Activated T-helper 1 cell treated with anti-CD3 and anti-CD28 coated beads, Interleukin-2, amount 50 U/mL, for 16 hours (primary cell): ENCODE measurements at places on chromosomes 2 and 18.

GRCh38 chr2:9360110-9360509 is 63.2 kb downstream of the ITGB1BP1 start:
- DNase-seq: no peak

GRCh38 chr2:3034396-3034795 is 343.2 kb downstream of the EIPR1 start:
- no peak for DNase-seq

DNA sequence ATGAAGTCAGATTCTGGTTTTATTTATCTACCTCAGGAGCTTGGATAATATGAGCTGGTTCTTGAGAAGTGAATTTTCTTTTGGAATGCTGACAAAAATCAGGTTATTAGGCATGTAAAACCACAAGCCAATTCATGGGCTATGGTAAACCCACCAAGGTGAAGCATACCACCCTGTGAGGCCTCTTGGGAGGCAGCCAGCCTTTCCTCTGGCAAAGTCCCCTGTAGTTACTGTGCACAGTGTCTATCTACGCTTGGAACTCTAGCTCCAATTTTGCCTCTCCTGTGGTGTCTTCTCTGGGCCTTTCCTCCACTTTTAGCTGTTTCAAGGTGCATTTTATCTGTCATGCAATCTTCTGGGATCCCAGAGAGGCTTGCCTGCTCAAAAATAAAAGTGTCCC is 242.7 kb upstream of the ZSWIM2 start:
- no peak for DNase-seq

DNA sequence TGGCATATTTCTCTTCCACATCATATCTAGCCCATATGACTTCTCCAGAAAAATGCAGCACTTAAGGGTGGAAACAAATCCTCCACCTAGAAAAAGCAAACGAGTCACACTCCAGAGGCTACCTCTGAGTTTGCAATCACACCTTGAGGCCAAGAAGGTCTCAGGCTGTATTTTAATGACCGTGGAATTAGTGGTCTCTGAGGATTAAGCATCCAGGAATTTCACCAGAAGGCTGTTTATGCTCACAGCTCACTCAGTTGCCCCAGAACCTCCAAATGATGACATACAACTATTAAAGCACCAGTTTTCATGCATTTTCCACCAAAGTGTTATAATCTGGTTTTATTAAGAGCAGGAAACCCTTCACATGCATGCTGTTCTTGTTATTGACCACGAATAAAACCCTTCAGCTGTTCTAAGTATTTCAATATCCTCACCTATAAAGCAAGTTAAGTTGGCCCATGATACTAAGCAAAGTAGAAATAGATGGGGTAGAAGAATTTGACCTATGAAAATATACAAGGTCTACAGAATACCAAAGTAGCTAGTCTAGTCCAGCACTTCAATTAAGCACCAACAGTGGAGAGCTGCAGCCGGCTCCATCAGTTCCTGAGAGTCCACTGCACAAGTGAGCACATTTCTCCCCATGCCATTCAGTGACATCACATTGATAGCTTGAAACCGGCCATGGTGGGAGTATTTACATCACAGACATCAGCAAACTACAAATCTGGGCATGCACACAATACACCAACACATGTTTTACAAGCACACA is 39.5 kb upstream of the SLC14A1 start:
- no peak for DNase-seq

GRCh38 chr2:86617738-86618137 is 5.9 kb downstream of the RNF103 start:
- DNase-seq: no peak

GRCh38 chr2:235024931-235025773 is 73.3 kb downstream of the SH3BP4 start:
- DNase-seq: no peak

DNA sequence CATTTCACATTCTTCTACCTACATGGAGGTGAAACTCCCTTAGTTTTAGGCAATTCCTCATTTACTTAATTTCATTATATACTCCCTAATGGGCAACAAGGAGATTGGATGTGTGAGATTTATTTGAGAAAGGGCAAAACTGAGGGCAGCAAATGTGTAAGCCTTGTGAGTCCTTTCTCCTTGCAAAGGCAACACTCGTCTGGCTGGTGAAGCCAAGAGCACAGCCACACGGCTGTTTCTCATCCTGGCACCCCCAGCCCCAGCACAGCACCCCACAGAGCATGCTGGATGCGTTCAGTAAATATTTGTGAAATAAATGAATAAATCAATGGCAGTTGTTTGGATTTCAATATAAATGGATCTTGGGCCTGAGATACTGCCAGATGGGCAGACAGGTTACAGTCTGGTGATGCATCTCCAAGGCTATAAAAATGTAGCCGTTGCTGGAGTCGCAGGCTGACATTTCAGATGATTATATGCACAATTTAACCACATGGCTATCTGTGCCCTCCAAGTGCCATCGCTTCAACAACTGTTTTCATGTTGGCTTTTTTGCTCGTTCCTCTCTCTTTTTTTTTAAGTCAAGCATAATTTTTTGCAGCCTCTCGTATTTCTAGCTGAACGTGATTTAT is 154.1 kb upstream of the REV1 start:
- no peak for DNase-seq

DNA sequence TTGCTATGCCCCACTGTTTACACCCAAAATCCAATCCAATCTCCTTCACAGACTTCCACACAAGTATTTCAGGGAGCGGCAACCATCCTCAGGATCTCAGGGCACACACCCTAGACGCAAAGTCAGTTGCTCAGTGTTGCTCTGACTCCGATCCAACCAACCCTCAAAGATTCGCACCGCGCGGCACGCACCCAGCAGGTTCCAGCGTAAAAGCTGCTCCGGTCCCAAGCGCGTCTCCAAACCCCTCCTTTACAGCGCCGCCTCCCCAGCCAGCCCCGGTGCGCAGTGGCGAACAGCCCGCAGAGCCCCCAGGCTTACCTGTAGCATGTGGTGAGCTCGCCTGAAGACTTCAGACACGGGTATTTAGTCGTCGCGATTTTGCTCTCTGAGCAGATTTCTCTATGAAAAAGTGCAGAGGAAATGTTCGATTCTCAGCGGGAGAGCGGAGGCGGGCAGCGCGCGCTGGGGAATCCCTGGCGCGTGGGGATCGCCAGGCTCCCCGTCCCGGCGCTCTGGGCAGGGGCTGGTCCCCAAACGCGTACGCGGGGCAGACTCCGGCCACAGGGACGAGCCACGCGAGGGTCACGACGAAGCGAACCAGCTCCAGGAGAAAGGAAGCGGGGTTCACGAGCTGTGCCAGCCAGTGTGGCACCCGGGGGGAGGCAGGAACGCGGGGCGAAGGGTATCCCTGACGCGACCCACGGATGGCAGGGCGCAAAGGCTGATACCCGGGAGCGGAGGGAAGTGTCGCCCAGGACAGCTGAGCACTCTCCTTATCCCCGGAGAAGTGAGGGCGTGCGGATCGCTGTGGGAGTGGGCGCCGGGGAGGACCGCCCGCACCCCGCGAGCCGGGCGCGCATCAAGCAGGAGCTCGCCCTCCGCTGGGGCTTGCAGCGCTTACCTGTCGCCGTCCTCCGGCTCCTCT is 650 bp downstream of the CCBE1 start:
- no peak for DNase-seq

GRCh38 chr2:70247364-70248180 is 856 bp downstream of the TIA1 start:
- DNase-seq: no peak

DNA sequence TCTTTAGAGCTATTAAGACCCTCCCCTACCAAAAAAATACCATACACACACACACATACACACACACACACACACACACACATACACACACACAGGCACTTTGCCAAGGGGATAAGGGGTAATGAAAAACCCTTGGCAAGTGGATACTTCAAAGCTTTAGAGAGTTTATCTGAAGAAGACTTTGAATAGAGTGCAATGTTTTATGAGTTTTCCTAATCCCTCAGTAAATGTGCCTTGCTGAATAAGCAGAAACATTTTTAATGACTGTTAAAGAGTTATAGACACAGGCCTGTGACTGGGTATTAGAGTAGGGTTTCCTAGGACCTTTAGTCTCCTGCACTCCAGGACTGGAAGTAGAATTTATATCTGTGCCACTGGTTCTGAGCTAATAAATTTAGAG is 75.5 kb upstream of the CTAGE1 start:
- no peak for DNase-seq

DNA sequence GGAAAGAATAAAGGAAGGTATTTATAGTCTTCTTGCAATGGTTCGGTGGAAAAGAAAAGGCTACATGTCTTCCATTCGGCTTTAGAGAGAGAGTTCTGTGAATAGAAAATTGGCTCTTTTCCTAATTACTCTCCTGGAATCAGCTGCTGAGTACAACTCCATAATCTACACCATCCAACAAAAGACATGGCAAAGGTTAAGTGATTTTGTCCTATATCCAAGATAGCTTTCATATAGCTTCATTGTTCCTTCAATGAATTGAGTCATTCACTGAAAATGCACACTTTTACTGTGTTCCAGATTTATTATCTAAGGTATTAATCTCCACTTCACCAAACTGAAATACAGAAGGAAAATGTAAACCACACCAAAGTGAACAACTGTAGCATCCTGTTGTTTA is 514.5 kb downstream of the LRRTM4 start:
- no peak for DNase-seq

GRCh38 chr2:169659320-169659719 is 34.9 kb downstream of the CFAP210 start:
- no peak for DNase-seq

DNA sequence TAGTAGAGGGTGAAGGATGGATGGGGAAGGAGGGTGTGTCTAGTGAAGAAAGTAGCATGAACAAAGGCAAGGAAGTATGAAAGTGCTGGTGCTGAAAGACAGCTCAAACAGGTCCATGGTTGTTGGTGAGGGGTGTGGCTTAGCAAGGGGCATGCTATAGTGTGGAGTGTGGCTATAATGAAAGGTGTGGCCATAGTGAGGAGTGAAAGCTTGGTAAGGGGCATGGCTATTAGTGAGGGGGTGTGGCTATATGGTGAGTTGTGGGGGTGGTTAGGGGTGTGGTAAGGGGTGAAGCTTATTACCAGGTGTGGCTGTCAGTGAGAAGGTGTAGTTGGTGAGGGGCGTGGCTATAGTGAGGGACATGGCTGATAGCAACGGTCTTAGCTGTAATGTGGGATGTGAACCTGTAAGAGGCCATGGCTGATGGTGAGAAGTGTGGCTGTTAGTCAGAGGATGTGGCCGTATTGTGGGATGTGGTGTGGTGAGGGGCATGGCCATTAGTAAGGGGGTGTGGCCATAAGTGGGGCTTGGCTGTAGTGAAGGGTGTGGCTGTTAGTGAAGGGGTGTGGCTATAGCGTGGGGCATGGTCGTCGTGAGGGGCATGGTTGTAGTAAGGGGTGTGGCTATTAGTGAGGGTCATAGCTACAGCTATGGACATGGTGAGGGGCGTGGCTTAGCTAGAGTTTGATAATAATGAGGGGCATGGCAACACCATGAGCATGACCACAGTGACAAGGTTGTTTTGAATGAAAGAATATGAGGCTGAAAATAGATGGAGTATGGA is 549.6 kb downstream of the FBXO15 start:
- DNase-seq: no peak

GRCh38 chr18:63303547-63303946 is 16.0 kb downstream of the BCL2 start:
- DNase-seq: no peak

DNA sequence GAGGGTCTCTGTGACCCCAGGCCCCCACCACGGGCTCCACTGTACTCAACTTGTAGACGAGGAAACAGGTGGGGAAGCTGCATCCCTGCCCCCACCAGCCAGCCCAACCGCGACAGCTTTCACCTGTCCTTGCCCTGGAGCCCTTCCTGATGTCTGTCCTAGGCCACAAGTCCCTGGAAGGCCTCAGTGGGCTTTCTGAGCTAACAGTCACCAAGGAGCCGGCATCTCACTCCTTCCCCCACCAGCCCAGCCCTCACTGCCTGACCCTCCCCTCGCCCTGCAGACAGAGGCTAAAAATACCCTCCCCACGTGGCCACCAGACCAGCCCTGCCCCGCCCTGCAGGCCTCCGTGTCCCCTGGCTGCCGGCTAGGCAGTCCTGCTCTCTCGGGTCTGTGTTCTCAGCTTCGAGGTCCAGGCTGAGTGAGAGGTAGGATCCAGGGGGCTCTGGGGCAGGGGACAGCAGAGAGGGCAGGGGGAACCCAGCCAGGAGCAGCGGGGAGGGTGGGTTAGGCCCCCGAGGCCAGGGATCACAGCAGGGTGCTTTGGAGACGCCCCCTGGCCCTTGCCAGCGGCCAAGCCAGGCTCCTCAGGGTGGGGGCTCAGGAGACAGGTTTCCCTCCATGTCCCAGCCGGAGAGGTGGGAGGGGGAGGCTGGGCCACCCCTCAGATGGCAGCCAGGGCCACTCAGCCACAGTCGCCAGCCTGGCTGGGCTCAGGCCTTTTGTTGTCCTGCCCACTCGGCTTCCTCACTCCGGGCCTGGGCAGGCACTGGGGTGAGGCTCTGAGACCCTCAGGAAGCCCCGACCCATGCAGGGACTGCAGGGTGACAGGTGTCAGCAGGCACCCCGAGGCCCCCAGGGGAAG is at the start of gene KLHL30:
TSS of gene KLHL30 (plus strand) at position 338 of the 865 bp plus-strand sequence. CDS start 2,087 bp downstream, outside the sequence.
- DNase-seq: no peak

DNA sequence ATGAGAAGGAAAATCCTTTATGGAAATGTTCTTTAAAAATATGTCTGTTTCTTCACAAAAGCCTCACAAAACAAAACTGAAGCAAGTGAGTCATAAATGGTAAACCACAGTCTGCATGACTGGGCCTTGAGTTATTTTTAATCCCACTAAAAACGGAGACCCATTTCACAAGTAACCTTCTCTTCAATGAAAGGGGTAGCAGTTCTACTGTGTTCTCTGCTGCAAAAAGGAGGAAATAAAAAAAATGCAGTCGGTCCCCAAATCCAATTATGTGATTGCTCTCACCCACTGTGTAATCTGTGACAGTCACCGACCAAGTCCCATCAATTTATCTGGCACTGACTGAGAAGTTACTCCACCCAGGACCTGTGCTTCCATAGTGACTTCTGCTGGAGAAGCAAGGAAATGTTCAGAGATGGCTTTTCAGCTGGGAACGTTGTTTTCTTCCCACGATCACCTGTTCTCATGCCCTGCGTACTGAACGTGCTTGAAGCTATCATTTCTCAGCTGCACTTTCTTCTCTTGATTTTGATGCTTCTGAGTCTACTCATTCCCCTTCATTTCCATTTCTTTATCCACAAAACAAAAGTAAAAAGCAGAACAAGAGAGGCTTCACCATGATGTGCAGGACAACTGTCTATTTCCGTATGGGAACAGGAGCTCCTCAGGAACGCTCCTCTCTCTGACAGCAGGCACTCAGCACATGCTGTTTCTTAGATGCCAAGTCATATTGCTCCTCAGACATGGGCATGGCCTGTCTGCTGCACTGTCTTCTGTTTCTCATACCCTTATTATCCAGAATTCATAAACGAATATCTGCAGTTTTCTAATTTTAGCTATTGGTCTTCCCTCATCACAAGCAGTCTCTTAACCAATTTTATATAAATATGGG is 80.0 kb upstream of the TMEM200C start:
- no peak for DNase-seq

- no peak for DNase-seq
Measured at GRCh38 chr2:108354136-108354535, 23.6 kb upstream of the SULT1C4 start.

- DNase-seq: no peak
Measured at GRCh38 chr2:96602330-96602823, 35.7 kb downstream of the KANSL3 start.
